ENCODE measurements at places on chromosomes 2 and 18.

DNA sequence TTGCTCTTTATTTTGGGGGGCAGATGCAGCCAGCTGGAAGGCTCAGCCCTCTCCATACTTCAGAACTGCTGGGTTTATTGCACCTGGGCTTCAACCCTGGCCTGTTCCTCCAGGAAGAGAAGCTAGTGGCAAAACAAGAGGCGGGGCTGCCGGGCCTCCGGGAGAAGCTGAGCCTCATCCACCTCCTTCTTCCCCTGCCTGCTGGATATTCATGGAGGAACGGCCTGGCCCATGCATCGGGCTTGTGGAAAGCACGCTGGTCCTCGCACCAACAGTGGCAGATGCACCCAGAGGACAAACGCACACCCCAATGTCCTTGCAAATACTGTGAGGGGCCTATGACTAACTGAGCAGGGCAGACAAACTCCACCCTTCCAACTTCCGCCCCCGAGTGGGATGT is 30.6 kb downstream of the FAM178B start:
- no peak for DNase-seq

DNA sequence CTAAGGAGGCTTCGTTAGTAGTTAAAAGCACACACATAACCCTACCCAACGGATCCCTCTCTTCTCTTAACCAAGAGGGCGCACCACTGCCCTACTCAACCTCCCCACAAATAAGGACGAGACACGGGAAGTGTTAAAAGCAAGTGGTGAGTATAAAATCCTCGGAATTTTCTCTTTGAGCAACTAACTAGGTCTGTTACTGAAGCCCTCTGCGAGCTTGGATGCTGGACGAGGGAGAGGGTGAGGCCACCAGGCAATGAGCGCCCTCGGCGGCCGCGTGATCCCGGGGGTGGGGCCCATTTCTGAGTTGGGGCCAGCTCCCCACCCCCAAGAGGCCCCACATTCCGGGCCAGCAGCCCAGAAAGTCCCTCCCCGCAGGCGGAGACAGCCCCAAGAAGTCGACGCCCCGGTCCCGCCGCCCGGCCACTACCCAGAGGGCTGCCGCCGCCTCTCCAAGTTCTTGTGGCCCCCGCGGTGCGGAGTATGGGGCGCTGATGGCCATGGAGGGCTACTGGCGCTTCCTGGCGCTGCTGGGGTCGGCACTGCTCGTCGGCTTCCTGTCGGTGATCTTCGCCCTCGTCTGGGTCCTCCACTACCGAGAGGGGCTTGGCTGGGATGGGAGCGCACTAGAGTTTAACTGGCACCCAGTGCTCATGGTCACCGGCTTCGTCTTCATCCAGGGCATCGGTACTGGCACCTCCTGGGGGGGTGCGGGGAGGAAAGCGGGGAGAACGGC is at the start of gene CYBRD1:
CYBRD1 (plus strand) TSS at position 423 of the 736 bp plus-strand sequence; CDS start at position 495, 72 bp downstream.
- DNase-seq, result peak; percentile 95

- DNase-seq, result no peak
These were observed 554.4 kb upstream of the MEX3C start for GRCh38 chr18:51751901-51752300.

DNA sequence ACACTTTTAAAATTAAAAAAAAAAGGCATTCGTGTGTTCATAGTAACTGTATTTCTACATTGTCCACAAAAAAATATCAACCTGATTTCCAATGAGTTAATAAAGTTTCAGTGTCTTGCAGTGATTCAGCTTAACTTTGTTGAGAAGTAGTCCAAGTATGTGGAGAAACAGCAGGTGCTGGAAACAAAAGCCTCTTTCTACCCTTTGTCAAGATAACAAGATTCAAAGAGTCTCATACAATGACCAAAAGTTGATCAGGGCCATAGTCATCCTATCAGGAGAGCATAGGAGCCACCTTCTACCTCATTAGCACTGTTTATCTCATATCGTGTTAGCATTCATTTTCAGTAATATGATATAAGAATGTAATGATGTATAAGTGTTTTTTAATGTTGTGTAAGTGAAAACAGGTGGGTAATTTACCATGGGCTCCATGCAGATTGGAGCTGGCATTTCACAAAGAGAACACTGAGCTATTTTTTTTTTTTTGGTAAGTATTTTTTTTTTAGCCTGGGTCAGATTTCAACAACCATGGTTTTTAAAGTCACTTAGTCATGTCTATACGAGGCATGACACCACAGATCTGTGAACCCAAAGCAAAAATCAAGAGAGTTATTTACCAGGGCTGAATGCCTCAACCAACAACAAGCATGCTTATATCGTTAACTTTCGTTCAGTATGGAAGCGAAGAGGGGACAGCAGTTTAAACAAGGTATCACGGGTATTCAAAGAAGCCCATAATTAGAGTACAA is 165.0 kb upstream of the ZNF521 start:
- DNase-seq, result no peak

GRCh38 chr2:161576421-161576820 is 47.8 kb upstream of the SLC4A10 start:
- no peak for DNase-seq

DNA sequence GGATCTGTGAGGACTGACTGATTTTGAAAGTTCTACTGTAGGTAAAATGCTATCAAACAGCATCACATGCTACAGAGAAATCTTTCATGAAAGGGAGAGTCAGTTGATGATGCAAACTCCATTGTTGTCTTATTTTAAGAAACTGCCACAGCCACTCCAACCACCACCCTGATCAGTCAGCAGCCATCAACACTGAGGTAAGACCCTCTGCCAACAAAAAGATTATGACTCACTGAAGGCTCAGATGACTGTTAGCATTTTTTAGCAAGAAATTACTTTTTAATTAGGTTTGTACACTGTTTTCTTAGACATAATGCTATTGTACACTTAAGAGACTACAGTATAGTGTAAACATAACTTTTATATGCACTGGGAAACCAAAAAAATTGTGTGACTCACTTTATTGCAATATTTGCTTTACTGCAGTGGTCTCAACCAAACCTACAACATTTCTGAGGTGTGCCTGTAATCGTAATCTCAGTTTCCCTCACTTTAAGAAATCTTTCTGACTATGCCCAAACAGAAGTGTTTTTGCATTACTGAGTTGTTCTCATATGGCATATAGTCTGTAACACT is 42.8 kb downstream of the METTL8 start:
- DNase-seq, result no peak

DNA sequence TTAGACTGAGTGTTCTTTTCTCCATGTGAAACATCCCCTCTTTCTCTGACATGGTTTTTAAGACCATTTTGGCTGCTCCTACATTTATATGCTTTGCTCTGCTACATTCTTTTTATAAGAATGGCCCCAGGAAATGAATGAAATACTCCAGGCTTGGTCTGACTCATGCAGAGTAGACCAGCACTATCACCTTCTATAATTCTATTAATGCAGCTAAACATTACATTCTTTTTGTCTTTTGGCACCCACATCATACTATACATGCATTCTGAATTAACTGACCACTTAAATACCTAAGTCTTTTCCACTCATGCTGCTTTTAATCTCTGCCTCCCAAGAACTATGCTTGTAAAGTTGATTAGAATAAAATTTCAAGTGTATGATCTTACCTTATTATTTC is 94.1 kb downstream of the AAK1 start:
- DNase-seq, result no peak

DNA sequence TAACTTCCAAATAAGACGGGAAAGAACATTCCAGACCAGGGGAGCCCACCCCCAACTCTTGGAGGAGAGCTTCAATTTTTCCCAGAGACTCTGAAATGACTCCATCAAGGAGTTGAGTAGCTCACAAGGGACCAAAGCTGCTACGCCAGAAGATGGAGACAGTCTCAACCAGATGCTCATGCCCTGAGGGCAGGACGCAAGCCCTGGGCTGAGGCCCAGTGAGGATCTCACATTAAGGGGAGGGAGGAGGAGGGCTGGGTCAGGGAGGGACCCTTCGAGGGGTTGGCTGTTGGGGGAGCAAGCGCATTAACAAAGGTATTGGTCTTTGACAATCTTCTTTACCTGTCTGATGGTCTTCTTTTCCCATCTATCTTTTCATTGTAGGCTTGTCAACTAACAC is 141.3 kb upstream of the SLC1A4 start:
- no peak for DNase-seq

GRCh38 chr2:54409752-54410151 is 46.4 kb upstream of the SPTBN1 start:
- DNase-seq, result no peak

GRCh38 chr2:54585136-54585733 is 129.1 kb downstream of the SPTBN1 start:
- no peak for DNase-seq

GRCh38 chr18:72470391-72470790 is 73.8 kb downstream of the CBLN2 start:
- DNase-seq, result no peak

Data from sciatic nerve (tissue), 2 donors.